ENCODE measurements at places on chromosomes 13 and 19.

GRCh38 chr19:13256918-13257317 is 106.7 kb downstream of the IER2 start:
- DNase-seq = no peak

- no peak for DNase-seq
Observed at GRCh38 chr13:77388944-77389624, 62.2 kb upstream of the MYCBP2 start.

- no peak for DNase-seq
Observed at GRCh38 chr19:11479898-11480714, 740 bp downstream of the ELAVL3 start.

DNA sequence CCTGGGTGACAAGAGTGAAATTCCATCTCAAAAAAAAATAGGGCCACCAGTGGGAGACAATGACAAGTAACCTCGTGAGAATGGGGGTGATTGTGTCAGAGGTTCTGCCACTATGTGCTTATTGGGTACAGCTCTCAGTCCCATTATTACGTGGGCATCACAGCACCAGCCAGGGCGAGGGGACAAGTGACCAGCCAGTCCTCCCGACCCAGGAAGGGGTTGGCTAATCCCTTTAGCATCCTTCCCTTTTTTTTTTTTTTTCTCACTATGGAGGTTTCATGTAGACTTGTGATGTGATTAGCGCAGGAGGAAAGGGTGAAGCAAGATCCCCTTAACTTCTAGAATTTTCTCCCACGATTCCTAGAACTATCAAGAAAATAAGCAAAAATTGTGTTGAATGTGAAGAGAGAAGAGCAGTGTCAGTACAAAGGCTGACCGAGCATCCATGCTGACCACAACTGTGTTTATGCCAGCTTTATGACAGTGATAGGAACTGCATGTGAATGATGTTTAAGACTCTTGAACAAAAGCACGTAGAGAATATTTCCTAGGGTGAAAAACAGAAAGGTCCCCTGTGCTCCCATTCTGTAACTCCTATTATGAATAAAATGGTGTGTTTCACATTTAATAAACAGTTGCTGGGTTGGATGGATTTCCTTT is 50.0 kb downstream of the ALOX5AP start:
- DNase-seq = no peak

GRCh38 chr13:59492030-59492636 is 671.6 kb downstream of the DIAPH3 start:
- DNase-seq = no peak

GRCh38 chr13:95222733-95223018 is 78.6 kb downstream of the ABCC4 start:
- no peak for DNase-seq

DNA sequence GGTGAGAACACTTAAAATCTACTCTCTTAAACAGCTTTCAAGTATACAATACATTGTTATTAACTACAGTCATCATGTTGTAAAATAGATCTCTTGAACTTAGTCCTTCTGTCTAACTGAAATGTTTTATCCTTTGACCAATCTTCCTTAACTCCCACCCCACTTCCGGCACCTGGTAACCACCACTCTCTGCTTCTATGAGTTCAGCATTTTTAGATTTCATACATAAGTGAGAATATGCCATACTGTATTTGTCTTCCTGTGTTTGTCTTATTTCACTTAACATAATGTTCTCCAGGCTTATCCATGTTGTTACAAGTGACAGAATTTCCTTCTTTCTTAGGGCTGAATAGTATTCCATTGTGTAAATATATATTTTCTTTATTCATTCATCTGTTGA is 144.1 kb upstream of the TRPC4 start:
- no peak for DNase-seq
